ENCODE measurements at places on chromosomes 3 and 15.

GRCh38 chr3:5002174-5002870, 23.1 kb downstream of the BHLHE40 start:
- DNase-seq = no peak

DNA sequence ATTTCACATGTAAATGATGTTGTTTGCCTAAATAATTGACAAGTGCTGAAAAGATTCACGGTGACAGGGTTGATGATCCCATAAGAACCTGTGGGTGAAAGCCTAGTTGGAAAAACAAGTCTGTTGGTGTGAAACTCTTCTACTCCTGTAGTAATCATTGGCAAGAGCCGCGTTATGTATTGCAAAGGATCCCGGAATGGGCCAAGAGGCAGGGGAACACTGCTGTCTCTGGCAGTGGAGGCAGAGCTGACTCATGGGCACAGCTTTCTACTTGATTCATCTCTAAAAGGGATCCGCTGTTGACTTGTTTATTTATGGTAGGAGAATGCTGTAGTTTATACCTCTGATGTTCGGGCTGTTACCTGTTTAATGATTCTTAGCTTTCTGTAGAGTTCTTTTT, 63.1 kb downstream of the MAP6D1 start:
- no peak for DNase-seq

DNA sequence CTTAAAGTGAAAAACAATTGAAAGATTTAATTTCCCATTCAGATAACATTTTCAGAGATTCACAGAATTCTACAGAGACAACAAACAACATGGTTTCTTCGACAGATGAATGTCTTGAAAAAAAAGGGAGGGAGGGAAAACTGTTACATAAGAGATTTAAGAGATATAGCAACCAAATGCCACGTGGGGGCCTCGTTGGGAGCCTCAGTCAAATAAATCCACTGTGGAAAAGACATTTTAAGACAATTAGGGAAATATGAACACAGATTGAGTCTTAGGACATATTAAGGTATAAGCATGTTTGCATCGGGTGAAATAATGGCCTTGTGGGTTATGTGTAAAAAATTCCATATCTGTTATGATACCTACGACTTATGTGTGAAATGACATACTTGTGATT, 5.0 kb upstream of the PRRT3 start:
- DNase-seq = no peak

- no peak for DNase-seq
These were observed 190.4 kb downstream of the FOXP1 start for GRCh38 chr3:71393093-71393492.

- no peak for DNase-seq
These were observed 44.1 kb upstream of the ICE2 start for GRCh38 chr15:60523056-60523455.

- DNase-seq = no peak
These were observed 186.3 kb upstream of the ATP11B start for GRCh38 chr3:182606905-182607504.

- DNase-seq = no peak
These were observed 137.5 kb upstream of the LRTM1 start for GRCh38 chr3:55065331-55065730.

DNA sequence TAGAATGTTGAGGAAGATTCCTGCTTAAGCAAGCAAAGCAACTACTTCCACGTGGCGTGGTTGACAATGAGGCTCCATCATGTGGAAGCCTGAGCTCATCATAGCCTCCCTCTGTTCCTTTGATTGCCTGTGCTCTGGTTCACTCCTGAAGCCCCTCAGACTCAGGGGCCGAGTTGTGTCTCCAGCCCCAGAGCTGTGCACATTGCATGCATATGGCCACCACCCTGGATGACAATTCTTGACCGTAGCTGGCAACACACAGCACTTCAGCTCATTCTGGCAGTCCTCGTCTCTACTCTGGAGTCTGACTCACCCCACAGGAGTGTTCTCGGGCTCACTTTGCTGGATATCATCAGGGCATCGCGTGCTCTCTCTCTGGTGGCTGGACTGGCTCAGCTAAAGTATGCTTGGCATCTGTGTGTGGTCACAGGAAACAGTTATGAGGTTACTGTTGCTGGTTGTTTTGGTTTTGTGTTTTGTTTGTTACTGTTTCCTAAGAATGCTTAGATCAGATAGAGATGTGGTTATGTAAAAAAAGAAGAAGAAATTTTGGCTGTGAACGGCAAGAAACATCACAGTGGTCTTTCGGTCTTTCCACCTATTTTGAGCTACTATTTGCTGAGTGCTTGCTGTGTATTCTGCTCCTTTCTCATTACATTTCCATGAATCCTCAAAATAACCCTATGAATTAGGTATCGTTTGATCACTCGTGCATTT, 41.6 kb upstream of the MRPS22 start:
- DNase-seq = no peak

DNA sequence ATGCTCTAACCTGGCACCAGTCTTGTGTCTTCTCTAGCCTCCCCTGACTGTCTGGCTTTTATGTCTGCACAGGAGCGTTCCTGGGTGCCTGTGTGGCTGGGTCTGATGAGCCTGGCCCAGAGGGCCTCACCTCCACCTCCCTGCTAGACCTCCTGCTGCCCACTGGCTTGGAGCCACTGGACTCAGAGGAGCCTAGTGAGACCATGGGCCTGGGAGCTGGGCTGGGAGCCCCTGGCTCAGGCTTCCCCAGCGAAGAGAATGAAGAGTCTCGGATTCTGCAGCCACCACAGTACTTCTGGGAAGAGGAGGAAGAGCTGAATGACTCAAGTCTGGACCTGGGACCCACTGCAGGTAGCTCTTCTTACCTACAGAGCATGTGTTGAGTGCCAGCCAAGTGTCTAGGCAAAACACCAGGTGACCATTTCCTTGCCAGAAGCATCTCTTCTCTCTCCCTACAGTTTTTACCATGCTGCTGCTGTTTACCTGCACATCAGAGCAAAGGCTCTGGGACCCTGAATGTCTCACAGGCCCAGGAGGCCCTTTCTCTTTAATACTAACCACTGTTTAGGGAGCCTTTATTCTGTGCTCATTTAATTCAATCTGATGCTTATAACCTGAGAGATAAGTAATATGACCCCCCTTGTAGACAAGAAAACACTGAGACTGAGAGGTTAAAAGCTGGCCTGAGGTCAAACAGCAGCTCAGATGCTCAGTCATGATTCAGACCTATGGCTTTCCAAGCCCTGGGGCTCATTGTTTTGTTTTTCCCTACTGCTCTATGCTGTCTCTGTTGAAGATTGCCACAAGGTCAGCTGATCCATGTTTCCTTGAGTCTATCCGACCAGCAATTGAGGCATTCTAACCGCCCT, 10.4 kb downstream of the PODXL2 start:
- DNase-seq = no peak

GRCh38 chr15:40942337-40942854, 10.9 kb upstream of the CHAC1 start:
- DNase-seq = no peak

DNA sequence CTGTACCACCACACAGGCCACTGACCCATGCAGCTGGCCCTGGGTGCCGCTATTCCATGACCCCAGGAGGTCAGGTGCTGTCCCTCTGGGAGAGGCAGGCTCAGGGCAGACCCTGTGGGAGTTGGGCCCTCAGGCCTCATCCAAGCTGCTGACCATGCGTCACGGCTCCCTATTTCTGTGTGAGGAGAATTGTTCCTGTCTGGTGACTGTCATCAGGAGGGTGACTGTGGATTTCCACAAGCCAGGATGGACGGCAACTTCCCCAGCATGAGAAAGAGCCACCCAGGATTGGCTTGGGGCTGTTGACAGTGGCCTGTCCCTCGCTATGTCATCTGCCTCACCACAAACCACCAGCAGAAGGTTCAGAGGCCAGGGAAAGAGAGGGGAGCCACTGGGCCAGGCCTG, 41.4 kb downstream of the ZDHHC19 start:
- no peak for DNase-seq

DNA sequence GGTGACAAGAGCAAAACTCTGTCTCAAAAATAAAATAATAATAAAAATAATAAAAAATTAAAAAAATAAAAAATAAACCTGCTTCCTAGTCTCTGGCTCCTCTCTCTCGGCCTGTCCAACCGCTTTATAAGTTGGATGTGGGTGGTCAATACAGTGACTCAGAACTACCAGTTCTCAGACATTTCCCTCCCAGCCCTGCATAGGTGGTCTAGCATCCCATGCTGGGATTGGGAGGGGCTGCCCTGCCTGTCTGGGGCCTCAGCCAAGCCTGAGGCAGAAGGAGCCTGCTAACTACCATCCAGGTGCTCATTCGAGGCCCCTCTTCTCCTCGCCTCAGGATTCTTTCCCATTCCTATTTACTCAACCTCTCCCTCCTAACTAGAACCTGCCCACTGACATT, 33.3 kb upstream of the BLM start:
- no peak for DNase-seq

- no peak for DNase-seq
These were observed 58.3 kb upstream of the SLC6A11 start for GRCh38 chr3:10757821-10758130.

DNA sequence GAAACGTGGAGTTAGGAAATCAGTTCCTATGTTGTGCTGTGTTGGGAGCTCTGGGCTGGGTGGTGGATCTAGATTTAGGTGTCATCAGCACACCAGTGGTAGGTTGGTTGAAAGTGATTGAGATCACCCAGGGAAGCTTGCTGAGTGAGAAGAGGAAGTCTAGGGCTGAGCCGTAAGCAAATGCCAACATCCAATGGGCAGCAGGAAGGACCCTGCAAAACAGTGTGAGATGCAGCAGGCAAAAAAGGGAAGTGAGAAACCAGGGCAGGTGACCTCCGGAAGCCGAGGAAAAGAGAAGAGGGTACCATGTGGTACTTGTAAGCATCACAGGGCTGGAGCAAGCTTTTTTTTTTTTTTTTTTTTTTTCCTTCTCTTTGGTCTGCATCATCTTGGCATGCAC, 15.9 kb upstream of the COPG1 start:
- DNase-seq = no peak

DNA sequence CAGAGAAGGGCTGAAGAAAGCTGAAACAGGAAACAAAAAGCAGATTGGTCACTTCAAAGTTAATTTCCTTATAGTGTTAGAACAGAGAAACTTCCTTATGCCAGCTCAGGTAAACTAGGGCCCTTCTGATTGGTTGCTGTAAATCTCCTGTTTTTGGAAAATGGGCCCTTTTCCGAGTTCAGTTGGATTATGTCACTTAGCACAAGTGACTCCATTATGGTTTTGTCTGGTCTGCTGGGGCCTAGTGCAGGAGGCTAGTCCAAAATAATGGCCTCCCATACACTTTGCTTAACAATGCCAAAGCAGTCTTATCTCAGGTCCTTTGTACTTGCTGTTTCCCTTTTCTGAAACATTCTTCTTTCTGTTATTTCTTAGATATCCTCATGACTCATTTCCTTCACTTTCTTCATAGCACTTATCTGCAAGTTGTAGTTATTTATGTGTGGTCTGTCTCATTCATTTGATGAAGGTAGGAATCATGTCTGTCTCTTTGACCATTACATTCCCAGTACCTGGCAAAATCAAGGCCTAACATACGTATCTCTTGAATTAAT, 7.7 kb upstream of the DCP1A start:
- DNase-seq = no peak

DNA sequence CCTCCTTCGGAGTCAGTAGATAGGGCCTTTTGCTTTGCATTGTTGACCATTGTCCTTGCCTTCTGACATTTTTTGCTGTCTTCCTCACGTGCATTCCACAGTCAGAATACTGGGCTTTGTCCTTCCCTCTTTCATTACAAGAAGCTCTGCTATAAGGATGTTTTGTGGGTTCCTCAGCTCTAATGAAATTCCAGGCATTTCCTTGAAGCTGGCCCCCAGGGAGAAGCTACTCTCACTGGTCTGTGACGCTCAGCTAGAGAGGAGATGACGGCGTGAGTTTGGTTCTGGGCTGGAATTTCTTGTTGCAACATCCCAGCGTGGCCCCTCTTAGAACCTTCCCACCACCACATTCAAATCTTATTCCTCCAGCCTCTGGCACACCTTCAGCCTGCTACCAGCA, 210.2 kb downstream of the TJP1 start:
- no peak for DNase-seq

- peak; percentile 10 for DNase-seq
These were observed 2.0 kb downstream of the FOXP1 start for GRCh38 chr3:71581457-71582035.

GRCh38 chr3:1082108-1082507, 10.7 kb upstream of the CNTN6 start:
- no peak for DNase-seq

DNA sequence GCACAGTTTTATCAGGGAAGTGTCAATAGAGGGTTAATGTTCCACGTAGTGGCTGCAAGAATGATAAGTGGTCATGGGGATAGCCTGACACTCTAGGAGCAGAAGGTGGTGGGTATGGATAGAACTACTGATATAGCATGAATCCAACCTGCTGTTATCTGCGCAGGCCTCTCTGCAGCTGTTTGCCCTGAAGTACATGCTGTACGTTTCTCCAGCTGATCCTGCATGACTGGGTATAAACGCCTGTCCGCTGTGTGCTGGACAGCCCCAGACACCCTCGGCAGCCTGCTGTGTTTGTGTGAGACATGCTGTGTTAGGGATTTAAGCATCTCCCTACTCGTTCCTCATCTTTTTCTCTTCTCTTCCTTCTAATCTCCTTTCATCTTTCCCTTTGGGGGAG, 87.1 kb downstream of the LPP start:
- no peak for DNase-seq

DNA sequence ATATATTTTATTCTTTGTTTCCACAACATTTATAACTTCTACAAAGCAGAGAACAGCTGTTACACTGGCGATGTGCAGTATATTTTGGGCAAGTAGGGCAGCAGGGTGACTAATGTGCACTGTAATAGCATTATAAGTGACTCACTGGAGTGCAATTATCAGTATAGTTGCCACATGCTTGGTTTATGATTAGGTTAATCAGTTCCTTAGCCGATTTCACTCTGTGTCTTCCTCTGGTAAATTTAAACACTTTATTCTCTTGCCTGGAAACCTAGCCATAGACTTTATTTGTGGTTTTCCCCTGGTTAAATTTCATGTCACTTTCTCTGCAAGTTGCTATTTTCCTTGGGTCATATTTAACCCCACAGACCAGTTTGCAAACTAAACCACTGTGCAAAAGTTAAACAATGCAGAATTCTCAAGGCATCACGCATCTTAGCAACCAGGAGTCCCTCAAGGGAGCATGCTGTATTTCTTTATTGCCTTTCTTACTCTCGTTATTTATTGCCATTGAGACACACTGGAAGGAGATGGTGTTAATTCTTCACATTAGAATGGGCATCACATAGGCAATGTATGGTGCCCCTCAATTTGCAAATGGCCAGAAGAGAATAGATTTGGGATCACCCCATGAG, 690.2 kb upstream of the DPPA4 start:
- no peak for DNase-seq

- DNase-seq = peak; percentile 3
These were observed 644 bp downstream of the ZNF609 start for GRCh38 chr15:64460724-64461720.

- no peak for DNase-seq
These were observed 218.1 kb downstream of the ADAMTSL3 start for GRCh38 chr15:83871808-83872559.

GRCh38 chr3:14274999-14275961, 96.7 kb downstream of the LSM3 start:
- DNase-seq = no peak

- DNase-seq = no peak
These were observed 136.3 kb downstream of the LRRK1 start for GRCh38 chr15:101055411-101055810.

GRCh38 chr15:90087454-90088154, 14.7 kb downstream of the IDH2 start:
- DNase-seq = no peak

Data from T follicular helper cell (primary cell).